ENCODE measurements at places on chromosomes 3 and 15. TPM values are rescaled to one million over a fixed set of nuclear protein-coding genes. Genes with fewer than 3 reads are reported as not detected.

TMEM40 gene
- total RNA-seq: 2.3 TPM

TUBGCP5 gene
- total RNA-seq: 45.8 TPM

- DNase-seq: no peak
Measured at GRCh38 chr3:85785766-85786165, 827.0 kb downstream of the CADM2 start.

DNA sequence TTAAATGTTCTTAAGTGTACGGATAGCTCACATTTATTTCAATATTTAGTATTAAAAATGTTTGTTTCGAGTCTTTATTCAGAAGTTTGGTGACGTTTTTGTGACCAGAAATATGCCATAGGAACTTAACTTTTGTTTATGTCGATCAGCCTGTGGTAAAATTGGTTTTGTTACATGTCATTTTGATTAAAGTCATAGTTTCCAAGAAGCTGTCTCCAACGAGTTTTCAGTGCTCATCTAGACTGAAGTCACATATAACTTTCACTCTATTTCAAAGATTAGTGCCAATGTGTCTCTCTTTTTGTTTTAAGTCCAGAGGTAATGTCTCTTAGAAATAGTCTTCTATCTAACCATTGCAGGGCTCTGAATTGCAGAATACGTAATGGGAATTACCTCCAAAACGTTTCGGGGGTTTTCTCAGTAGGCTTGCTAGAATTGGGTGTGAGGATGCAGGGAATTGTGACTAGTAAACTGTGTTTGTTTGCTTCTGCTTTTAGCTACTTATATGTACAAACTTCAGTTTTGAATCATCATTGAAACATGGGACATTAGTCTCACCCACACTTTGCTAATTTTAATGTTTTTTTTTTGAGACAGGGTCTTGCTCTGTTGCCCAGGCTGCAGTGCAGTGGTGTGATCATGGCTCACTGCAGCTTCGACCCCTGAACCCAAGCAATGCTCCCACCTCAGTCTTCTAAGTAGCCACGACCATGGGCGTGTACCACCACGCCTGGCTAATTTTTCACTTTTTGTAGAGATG is 3.0 kb downstream of the BUB1B start:
- DNase-seq: no peak

- DNase-seq: no peak
Measured at GRCh38 chr3:114026331-114026730, 30.0 kb downstream of the CCDC191 start.

- no peak for DNase-seq
Measured at GRCh38 chr3:75242012-75242735, 422.0 kb upstream of the FRG2C start.

DNA sequence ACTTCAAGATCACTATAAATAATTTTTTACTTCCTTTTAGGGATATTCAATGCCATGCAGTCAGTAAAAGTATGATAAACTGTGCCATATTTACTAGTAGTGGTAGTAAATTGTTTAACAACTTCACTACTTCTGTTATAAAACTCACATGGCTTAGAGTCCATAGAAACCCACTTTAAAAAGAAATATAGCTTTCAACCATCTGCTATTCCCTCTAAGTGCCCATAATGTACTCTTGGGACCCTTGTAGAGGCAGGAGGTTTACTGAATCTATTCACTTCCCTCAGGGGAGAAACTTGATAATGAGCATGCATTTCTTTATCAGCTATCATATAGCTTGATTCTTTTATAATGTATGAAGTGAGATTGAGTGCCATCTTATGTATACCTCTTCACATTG is 1448.4 kb upstream of the ALCAM start:
- no peak for DNase-seq

All from urinary bladder (tissue), 4 donors.